ENCODE measurements at places on chromosomes 16 and 17.

DNA sequence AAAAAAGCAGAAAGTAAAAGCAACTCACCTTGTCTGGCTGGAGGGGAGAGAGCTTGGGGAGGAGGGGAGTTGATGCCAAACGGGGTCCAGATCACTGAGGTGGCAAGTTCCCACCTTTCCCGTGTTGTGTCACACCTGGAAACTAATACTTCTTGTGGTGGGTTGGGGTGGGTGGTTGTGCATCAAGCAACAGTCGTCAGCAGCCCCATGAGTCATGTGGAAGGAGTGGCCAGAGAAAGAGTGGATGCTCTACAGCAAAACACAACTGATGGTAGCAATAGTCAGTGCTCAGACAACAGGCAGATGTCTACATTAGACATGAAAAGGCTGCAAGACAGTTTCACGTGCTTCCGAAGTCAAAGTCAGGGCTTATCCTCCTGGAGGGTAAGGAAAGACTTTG lies 35.4 kb downstream of the ARSG start:
- no peak for DNase-seq

GRCh38 chr16:51407921-51408320 lies 256.9 kb upstream of the SALL1 start:
- DNase-seq: no peak

DNA sequence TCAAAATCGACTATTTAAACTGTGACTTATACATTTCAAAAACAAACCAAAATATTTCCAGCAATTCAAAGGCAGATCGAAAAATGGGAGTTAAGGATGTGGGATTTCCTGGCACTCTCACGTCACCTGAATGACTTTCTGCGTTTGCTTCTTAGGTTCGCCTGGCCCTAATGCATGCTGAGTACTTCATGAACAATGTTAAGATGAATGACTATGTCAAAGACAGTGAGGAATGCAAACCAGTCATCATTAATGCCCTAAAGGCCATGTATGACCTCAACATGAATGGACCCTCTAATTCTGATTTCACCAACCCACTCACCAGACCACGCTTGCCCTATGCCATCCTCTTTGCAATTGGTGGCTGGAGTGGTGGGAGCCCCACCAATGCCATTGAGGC lies 7.3 kb downstream of the KLHL10 start:
- no peak for DNase-seq

GRCh38 chr16:52389045-52389444 lies 157.9 kb downstream of the TOX3 start:
- no peak for DNase-seq

DNA sequence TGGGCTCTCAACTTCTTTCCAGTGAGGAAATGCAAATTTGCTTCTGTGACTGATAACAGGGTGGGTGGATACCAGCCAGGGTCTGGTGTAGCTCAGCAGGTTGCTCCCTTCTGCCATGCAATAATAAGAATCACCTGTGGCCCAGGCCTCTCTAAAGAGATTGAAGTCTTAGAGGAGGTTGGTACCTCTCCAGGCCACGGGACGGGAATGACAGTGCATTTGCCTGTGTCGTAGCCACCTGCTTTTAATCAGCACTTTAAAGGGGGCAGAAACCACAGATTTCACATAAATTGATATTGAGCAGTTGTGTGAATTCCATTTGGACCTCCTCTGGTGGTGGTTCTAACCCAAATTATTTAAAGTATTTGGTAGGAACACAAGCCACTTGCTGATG lies 246.9 kb downstream of the PRKCA start:
- DNase-seq: peak; percentile 24

DNA sequence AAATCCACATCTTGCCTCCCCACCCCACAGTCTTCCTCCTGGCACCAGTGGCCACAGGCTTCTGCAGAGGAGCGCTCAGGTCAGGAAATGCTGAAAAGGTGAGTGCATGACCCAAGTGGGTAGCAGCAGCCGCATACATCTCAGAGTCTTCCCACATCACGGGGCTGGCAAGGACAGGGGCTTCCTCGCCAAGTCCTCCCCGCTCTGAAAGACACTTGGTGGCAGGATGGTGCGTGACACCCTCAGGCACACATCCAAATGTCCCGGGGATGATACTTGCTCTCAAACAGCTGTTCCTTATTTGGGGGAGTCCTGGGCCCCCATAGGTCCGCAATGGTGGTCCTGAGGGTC lies 8.8 kb upstream of the SLC16A5 start:
- DNase-seq: no peak

GRCh38 chr16:23570992-23571632 lies 13.6 kb downstream of the UBFD1 start:
- no peak for DNase-seq

DNA sequence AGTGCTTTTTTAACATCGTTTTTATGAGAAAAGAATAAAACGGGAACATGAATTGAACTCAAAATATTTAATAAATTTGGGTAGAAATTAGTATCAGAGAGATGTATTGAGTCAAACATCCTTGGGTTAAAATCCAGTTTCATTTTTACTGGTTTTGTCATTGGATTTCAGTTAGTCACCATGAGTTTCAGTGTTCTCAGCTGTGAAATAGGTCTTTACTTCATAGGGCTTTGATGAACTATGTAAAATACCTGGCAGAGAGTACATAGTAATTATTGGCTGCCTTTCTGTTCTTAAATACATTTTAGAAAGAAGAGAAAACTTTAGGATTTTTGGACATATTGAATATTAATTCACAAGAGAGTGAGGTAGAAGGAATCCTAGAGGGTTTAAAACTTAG lies 105.8 kb downstream of the TANC2 start:
- DNase-seq: no peak

DNA sequence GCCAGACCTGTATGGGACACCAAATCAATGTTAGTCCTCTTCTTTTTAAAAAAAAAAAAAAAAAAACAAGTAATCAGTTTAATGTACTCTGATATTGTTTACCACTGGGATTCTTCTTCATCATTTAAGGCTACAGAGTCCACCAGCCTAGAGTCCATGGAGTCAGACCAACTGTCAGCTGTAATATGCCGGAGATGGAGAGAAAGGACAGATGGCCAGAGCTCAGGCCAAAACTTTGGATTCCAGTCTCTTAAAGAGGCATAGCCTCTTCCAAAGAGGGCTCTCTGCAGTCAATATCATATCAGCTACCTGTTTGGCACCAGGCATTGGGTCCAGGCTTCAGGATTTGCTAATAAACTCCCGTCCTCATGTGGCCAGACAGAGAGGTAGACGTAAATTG lies 469.6 kb upstream of the HSBP1 start:
- no peak for DNase-seq

- no peak for DNase-seq
These were observed at the start of gene TRIM72 for GRCh38 chr16:31213877-31214707. Gene TRIM72 (plus strand): TSS chr16:31214119. CDS start chr16:31214739, 620 bp downstream.

DNA sequence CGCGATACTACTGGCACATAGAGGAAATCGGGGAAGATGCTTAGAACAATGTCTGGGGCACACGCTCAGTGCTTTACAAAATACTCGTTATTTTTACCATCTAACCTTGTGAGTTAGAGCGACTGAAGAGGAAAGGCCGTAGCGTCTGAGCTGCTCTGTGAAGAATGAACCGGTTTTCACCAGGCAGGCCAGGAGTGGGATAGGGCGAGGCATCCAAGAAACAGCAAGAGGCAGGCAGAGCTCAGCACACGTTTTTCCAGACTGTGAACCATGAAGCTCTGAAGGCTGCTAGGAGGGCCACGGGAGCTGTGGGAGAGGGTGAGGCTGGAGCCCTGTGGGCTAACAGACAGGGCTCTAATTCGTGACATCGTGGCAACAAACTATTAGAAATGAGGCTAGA lies 95.5 kb downstream of the MRM3 start:
- no peak for DNase-seq

DNA sequence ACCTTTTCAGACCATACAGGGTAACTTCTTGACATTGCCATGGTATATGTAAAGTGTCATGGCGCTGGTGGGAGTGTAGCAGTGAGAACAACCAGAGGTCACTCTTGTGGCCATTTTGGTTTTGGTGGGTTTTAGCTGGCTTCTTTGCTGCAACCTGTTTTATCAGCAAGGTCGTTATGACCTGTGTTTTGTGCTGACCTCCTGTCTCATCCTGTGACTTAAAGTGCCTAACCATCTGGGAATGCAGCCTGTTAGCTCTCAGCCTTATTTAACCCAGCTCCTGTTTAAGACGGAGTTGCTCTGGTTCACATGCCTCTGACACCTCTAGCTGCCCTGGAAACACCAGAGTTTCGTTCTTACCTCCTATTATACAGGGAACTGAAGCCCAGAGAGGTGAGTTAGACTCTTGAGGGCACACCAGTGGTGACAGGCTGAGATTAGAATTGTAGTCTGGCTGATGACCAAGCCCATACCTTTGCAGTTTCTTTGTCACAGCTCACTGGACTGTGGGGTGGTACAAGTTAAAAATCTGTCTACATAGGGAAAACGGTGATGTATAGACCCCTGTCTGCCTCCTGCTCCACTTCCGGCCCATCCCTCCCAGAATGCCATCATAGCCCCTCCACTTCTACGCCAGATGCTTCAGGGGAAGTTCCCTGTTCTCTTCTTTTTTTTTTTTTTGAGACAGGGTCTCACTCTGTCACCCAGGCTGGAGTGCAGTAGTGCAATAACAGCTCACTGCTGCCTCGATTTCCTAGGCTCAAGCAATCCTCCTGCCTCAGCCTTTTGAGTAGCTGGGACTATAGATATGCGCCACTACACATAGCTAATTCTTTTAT lies 21.0 kb downstream of the KSR1 start:
- DNase-seq: no peak

GRCh38 chr16:87897521-87898505 lies 28.5 kb upstream of the SLC7A5 start:
- no peak for DNase-seq

- DNase-seq: peak; percentile 68
These were observed at the start of gene CD68 for GRCh38 chr17:7579001-7579833. Gene CD68 (plus strand): TSS chr17:7579638. CDS start chr17:7579678, 40 bp downstream.

All from SK-N-DZ (cell line).